ENCODE measurements at places on chromosomes 2 and 18.

DNA sequence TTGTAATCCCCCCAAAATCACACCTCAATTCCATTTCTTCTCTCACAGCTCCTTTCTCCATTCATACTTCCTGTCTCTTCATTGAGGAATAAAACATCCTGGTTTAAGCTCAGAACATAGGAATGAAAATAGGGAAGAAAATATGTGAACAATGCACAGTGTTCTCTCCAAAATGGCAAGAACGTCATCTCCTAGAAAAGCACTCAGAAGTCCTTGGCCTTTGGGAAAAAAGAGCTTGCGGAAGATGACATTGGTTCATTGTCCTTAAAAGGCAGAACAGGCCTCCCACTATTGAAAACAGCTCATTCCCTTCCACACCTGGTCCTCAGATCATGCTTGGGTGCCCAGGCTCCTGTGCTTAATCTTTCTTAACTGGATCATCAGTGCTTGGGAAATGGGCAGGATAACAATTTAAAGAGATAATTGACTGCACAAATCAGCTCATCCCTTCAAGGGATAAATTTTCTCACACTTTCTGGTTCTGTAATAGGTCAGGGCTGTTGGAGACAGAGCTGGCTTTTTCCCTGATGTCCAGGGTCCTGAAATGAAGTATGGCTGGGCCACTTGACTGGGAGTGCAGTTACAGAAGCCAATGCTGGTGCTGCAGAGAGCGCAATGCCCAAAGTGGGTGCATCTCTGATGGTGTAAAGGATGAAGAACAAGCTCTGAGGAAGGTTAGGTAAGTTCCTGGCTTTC lies 69.2 kb downstream of the MARCHF4 start:
- DNase-seq: peak; percentile 49

DNA sequence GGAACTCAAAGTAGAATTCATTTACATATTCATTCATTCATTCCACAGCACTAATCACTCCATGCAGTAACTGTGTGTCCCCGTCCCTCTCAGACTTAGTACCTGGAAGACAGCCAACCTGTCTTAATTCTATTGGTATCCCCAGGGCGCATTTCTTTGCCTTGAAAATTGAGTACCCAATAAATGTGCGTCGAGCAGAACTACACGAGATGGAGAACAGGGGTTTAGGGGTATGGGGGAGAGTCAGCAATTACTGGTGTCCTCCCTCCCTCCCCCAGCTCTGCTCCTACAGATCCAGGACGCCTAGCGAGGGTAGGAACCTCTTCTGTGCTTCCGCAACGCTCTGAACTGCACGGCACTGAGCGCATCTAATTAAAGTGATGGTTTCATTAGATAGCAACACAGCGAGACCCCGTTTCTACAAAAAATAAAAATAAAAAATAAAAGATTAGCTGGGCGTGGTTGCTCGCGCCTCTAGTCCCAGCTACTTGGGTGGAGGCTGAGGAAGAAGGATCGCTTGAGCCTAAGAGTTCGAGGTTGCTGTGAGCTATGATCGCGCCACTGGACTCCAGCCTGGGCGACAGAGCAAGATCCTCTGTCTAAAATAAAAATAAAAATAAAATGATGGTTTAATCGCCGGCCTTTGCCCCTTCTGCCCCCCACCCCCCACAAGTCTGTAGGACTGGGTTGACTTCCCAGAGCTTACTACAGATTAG lies 614 bp upstream of the FKBP1B start:
- no peak for DNase-seq

DNA sequence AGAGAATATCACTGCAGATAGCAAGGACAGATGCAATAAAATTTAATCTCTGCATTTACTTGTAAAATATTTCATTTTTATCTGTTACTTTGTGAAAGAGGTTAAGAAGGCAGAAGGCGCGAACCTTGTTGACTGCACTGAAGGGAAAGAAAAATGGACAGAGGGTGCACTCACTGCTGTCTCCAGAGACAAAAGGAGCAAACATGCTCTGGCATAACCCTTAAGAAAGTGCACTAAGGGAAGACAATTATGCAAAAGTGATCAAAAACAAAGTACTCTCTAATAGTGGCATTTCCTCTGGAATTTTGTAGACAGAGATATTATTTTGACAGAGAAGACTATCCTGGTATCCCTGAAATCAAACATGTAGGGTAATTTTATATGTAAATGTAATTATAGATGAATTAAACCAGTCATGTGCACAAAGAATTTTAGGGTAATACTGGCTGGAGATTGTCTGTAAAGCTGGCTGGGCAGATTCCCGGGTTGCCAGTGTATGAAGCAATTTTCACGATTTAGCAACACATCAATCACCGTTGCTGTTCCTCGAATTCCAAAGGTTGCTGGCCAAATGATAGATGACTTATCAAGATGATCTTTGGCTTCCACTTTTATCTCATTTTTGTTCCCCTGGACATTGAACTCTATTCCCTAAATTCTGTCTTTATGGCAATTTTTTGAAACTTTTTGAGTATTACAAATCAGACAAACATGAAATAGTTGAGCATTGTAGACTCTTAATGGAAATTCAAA lies 1176.9 kb downstream of the SUCLG1 start:
- no peak for DNase-seq

- no peak for DNase-seq
Measured at GRCh38 chr2:165647409-165647808, 146.6 kb downstream of the GALNT3 start.

DNA sequence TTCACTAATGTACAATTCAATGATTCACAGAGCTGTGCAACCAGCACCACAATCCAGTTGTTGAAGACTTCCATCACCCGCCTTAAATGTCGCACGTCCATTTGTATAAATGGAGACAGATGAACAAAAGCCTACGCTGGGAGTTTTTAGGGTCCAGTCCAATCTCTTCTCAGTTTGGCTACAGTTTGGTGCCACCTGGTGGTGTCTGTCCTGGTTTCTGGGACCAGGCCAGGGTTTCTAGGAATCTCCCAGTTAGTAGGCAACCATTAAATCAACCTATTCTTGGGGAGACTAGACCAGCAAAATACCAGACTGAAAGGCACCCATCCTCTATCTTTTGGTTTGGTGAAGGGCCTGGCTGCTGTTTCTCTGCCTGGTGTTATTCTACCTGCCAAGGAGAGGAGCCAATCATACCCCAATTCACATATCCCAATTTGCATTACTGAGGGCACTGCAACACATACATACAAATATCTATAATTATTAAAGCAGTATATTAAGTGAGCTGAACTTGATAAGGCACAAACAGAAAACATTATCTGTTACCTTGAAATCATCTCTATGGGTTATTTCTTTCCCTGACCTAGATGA lies 3.2 kb upstream of the DDX1 start:
- DNase-seq: peak; percentile 17
